T-cell (primary cell): ENCODE measurements at places on chromosomes 3 and 15. TPM values are rescaled to one million over a fixed set of nuclear protein-coding genes. Genes with fewer than 3 reads are reported as not detected.

- DNase-seq = no peak
Measured at GRCh38 chr3:61790411-61790810, 229.0 kb downstream of the PTPRG start.

- DNase-seq = no peak
Measured at GRCh38 chr3:33490641-33491241, 50.5 kb upstream of the UBP1 start.

DNA sequence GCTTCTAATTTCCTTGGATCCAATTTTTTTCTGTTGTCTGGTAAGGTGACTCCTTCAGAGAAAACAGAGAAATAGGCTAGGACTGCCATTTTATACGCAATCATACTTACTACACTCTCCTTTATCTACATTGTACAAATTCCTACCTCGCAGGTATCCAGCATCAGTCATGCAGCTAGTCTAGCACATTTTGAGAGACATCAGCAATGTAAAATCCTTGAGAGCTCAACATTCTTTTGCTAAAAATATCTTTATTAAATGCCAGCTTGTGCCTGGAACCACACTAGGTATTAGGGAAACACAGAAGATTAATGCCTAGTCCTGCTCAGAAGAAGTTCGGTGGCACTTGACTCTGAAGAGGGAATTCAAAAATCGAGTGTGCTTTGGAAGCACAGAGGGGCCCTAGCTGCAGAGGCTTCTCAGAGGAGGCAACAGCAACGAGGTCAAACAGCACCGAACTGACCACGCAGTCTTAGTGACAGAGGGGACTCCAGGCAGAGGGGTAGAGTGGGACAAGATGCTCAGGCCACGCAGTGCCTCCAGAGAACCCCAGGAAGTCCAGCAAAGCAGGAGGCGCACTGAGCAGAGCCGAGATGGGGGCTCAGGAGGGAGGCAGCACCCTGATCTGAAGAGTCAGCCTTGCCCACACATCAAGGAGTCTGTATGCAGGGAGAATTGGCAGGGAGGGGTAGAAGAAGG, 3.5 kb downstream of the FAM174B start:
- no peak for DNase-seq

DNA sequence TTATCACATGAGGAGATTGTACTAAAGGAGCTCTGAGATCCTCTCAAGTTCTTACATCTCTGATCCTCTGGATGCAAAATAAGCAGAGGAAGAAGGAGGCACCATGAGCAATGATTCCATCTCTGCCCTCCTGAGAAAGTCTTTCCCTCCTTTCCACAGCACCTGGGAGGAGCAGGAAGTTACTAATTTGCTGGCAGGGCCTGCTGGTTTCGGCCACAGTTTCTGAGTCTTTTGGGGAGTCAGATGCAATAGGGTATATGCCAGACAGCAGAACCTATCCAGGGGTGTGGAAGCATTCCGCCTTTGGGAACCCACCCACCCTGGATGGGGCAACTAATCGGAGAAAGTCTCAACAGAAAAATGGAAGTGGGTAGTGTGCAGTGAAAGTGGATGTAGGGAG, 38.5 kb upstream of the SPTSSB start:
- DNase-seq = no peak

DNA sequence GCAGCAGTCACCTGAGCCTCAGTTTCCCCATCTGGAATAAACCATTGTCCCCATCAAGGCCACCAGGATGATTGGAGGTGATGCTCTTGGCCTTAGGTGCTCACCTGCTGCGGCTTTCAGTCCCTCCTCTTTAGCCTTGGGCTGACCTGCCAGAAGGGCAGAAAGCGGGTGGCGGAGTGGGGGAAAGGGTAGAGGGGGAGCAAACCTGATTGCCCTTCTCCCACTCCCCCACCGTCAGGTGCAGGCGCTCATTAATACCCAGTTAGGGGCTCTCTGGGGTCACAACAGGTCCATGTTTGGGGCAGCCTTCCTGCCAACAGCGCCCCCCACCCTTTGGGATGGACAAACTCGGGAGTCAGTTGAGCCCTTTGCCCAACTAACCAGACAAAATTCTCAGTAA, 50.5 kb downstream of the GRIP2 start:
- DNase-seq = no peak

GRCh38 chr15:81449836-81450474, 75.9 kb upstream of the TMC3 start:
- no peak for DNase-seq

GRCh38 chr15:90497376-90497775, 32.3 kb upstream of the CRTC3 start:
- DNase-seq = no peak

DNA sequence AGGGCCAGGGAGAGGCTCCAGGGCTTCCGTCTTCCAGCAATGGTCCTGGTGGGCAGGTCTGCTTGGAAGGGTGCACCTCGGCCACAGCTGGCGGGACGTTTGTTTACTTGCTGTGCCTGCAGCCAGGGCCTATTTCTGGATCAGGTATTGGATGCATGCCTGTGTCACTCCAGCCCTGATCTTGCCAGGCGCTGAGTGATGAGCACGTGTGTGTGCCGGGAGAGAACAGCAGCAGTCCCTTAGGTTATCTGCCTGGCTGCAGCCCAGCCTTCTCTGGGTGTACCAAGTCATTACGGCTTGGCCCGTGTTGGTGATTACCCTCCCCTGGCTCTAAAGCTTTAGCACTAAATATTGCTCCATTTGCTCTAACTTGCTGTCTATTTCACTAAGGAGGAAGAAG, 14.9 kb downstream of the CCDC32 start:
- no peak for DNase-seq

GRCh38 chr3:54596087-54596486, 331.8 kb downstream of the LRTM1 start:
- DNase-seq = no peak

DNA sequence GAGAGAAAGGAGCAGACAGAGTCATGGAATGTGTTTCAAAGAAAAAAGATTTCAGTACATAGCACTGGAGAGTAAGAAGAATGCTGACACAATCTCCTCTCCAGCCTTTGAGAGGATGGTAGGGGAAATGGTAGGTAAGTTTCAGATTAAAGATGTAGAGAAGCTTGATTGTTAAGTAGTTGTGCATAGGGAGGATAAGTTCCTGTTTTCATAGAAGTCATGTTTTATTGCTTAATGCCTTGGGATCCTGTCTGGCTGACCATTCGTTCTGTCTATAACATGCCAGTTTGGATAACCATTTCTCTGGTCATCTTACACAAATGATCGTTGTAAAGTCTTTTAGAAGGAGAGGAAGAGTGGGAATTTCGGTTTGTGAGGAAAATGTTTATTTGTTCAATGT, 95.7 kb upstream of the IGSF10 start:
- DNase-seq = no peak

The ZIC4 gene
- not detected for total RNA-seq

The CRABP1 gene
- not detected for total RNA-seq

The CASR gene
- total RNA-seq = not detected

The IDH3A gene
- total RNA-seq = 40.3 TPM

The DAZL gene
- total RNA-seq = not detected

The CLCN2 gene
- 4.4 TPM for total RNA-seq
